Glomerular endothelial cell (primary cell): ENCODE measurements at places on chromosomes 2 and 18. TPM values are rescaled to one million over a fixed set of nuclear protein-coding genes. Genes with fewer than 3 reads are reported as not detected.

DNA sequence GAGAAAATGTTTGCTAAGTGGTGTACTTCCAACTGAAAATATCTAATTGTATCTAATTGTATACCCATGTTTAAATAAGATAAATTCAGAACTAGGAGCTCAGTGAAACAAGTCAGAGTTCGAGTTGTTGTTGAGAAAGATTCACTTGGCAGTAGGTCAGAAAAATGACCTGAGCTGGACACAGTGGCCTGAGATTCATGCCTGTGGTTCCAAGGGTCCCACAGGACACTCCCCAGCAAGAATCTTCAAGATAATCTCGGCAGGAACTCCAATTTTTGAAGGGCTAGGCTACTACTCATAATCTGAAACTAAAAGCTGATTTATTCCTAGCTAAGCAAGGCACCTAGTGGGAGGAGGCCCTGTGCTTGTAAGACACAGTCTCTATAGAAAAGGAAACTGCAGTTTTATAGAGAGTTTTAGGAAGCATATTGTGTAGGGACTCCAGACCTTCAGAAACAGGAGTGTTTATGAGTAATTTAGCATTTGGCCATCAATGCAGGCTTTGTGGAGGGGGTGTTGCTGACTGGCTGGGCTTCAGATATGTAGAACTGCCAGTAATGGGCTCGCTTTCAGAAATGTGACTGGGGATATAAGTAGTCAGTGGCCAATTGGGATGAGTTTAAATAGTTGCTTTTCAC is 43.2 kb downstream of the SP140 start:
- no peak for DNase-seq

DNA sequence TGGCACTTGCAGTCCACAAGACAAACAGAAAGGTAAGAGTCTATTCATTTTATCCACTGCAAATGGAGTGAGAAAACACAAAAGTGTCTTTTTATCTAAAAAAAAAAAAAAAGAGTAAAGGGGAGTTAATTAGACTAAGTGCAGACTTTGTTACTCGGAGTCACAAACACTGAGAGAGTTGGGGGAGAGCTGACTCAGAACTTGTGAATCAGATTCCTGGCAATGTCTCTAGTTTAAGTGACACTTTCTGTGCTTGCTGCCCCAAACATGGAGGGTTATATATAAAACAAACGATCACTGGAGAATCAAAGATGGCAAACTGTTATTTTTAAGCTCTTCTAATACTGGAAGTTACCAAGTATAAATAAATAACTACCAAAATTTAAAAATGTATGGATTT is 505.8 kb upstream of the NRP2 start:
- no peak for DNase-seq

GRCh38 chr18:10743766-10744165 is 217.9 kb downstream of the NAPG start:
- DNase-seq, result no peak

DNA sequence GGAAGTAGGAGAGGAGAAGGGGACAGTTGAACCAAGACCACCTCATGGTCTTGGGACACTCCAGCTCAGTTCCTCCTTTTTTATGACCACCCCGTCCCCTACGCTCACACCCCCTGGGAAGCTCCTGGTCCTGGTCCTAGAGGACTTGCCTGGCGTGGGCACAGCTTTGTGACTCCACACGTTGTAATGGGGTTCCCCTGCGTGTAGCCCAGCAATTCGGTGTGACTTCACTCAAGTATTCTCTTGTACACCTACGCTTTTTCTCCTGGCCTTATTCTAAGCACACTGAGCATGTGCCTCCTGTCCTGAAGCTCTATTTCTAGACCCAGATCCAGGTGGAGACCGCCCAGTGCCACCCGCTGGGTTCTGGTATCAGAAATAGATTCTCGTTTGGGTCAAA is 36.1 kb upstream of the B3GNT7 start:
- DNase-seq, result no peak

DNA sequence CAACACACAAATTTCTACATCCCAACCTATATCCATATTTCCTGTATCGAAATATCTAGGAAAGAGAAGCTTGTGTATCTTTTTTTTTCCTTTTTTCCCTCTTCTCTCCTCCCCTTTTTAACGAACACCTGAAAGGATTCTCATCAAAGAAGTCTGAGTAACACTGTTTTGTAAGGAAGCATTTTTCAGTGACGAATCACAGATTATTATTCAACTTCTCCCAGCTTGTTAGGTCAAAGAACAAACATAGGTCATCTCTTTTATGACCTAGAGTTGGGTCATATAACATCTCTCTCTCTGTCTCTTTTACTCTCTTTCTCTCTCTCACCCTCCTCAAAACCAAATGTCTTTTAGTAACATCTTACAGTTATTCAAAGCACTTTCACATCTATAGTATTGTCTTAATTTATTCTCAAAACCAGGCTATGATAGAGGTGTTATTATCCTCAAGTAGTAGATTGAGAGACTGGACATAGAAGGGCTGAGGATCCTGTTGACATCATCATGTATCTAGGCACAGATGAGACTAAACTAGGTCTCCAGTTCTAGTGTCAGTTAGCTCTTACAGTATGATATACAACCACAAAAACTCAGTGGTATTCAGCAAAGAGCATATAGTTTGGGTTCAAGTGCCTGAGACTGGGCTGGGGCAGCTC is 80.1 kb upstream of the SPOPL start:
- DNase-seq, result no peak

- no peak for DNase-seq
Observed at GRCh38 chr2:129396980-129397599, 582.4 kb upstream of the RAB6C start.

GRCh38 chr18:27135504-27136207 is 49.5 kb downstream of the CHST9 start:
- DNase-seq, result no peak

GRCh38 chr2:10552871-10553245 is 104.7 kb upstream of the ODC1 start:
- DNase-seq, result no peak

Gene CDKL4
- total RNA-seq, result not detected in 2 replicates

Gene ESPNL
- 0.44 and 0.53 TPM in 2 replicates for total RNA-seq

DNA sequence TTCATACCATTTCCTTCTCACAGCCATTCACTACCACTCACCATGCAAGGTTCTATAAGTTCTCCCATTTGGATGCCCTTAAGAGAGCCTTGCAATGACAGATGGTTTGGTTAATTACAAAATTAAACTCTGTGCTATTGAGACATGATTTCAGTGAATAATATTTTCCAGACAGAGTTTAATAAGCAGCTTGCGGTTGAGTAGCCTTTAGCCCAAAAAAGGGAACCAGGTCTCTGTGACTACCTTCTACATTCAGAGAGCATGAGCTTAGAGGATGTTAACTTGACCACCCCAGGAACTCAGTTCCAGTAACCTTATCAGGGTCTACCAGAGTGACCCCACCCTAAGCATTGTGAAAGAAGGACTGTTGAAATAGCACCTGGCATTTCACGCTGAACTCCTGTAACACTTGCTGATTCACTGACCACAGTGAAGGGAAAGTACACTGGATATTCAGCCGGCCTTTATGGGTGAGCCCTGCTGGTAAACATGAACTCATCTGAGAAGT is 1173.1 kb upstream of the ZEB2 start:
- no peak for DNase-seq

DNA sequence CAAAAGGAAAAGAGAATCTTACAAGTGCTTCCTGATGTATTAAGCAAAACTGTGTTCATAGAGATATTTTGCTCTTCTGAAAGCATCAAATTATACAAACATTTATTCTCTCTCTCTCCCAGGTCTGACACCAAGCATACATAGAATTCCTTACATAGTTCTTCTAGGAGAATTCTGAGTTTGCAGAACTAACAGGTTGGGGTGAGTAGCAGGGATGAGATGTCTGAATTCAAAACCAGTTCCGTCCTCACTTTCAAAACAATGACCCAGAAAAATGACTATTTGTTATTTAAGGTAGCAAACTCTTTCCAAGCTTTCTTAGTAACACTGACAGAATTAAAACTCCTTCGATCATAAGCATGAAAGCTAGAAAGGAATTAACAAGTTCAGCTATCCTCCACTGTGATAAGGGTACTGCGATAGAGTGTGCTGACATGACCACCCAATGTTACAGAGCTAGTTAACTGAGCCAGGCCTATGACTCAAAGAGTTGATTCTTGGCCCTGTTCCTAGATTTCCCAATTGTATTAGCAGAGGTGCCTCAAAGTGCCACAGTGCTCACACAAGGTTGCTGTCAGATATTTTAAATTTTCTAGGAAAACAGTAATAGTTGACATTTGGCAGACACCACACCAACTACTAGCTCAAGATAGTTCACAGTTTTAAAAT is 85.8 kb upstream of the SETBP1 start:
- no peak for DNase-seq

DNA sequence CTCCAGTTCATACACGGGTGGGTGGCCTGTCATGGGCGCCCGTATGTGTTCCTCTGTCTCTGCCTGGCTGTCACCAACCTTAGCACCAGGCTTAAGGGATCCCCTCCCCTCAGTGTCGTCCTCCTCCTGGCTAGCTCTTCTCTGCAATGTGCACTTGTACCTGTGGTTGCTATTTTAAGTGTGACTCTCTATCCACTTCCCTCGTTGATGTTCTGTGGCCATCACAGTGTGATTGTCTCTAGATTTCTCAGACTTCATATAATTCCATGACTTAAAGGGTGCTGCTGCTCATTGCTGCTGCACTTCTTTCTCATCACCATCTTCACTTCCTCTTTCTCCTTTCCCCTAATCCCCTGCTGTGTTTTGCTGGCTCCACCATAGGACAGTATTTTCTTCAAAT is 143.4 kb downstream of the EML6 start:
- DNase-seq, result no peak

DNA sequence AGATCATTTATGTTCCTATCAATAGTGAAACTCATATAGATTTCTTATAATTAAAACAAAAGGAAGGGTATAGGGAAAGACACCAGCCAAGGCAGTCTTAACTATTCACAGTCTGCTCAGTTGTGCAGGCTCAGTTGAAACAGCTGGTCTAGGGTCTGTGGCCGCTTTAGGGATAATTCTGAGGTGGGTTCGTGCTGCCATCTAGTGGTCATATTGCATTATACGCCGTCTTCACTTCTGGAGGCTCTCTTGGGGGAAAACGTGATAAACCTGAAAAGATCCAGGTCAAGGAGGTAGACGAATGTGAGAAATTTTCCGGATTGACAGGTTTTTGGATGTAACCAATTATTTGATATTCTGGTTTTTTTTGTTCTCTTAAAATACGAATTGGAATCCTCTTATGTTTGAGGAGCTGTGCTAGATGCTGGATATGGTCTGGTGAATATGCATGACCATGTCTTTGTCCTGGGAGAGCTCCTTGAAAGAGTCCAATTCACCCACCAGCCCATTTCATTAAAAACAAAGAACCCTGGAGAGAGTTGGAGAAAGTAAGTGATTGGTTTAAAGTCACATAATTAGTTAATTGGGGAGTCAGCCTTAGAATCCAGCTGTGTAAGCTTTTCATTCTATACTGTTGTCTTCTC is 492.4 kb downstream of the PLCL1 start:
- peak; percentile 62 for DNase-seq

GRCh38 chr2:48343154-48343553 is 186.8 kb upstream of the STON1 start:
- DNase-seq, result no peak

- no peak for DNase-seq
Observed at GRCh38 chr2:19474128-19474527, 115.7 kb upstream of the OSR1 start.

Gene WDPCP
- 4.2 and 7.0 TPM in 2 replicates for total RNA-seq

GRCh38 chr18:75204732-75205513 is 4.0 kb downstream of the PTGR3 start:
- DNase-seq, result no peak

DNA sequence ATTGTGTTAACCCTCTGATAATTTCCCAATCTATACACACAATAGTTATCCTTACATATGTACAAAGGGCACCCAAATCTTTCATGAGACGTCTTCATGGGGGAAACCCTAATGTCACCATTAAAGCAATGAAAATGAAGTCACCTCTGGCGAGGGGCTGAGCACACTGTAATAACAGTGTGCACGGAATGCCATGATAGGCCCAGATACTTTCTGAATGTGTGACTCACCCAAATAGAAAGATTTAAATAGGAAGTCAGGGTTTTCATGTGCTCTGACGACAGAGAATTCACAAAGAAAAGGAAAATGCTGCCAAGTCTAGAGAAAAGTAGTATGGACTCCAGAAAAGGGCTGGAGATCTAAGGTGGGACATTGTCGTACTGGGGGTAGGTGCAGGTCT is 128.3 kb downstream of the SATB2 start:
- DNase-seq, result no peak

DNA sequence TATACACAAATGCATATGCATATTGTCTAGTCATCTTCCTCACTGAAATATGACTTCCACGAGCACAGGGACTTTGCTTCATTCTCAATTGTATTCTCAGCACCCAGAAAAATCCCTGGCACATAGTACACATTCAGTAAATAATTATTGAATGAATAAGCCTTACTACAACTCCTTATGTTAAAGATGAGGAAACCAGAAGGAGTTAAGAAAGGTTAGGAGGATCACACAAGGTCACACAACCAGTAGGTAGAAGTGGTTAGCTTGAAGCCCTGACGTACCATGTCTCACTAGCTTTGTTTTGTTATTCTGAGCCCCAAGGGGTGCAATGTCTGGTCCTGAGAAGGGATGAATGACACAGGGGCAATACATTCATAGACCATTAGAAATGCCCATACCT is 220.9 kb upstream of the PID1 start:
- DNase-seq, result no peak

Gene SPC25
- total RNA-seq, result 1.6 and 6.4 TPM in 2 replicates

DNA sequence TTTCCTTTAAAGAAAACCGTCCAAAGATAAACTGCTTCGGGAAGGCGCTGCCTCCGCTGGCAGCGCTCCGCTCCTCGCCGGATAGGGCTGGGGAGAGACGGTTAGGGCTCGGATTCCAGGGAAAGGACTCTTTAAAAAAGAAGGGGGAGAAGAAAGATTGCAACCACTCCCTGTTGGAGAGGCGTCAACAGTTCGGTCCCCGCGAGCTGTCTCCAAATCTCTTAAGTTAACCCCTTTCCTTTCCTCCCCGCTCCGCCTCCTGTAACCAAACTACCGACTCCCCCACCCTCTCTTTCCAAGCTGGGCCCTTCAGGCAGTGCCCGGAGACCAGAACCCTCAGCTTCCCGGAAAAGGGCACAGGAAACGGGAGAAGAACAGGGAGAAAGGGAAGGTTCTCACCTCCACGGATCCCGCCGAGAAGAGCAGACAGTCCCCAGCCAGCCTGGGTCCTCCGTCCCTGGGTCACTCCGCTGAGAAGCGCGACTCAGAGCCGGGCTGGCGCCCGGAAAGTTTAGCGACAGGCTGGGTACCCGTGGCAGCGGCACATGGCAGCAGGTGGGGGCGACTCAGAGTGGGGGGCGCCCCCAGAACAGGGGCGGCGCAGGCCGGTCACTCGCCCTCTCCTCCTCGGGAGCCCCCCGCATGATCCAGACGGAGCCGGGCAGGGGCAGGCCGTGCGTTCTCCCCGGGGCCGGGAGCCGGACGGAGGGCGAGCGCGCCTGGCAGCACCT is 675 bp downstream of the FZD5 start:
- DNase-seq, result no peak
